Endothelial cell of umbilical vein (primary cell): ENCODE measurements at places on chromosomes 13 and 19. TPM values are rescaled to one million over a fixed set of nuclear protein-coding genes. Genes with fewer than 3 reads are reported as not detected.

DNA sequence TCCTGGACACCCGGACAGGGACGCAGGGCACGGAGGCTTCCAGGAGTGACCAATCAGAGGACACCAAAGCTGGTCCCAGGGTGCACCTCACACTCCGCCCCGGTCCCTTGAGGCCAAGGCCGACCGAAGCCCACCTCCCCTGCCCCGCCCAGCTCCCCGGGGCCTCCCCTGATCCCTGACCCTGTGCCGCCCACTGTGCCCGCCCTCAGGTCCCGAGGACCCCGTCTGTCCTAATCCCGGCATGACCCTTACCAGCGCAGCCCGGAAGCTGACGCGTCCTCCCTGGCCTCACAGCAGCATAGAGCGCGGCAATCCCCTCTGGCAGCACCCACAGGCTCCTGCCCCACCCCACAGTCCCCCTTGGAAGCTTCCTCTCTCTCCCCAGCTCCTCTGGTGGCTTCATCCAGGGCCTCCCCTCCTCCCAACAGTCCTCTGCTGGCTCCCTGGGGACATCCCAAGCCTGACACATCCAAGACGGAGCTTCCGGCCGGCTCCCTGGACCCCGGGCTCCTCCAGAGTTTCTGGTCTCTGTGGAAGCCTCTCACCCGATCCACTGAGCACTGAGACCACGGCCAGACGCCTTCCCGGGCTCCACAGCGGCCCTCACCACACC lies 7.4 kb upstream of the CDC34 start:
- DNase-seq, result no peak

DNA sequence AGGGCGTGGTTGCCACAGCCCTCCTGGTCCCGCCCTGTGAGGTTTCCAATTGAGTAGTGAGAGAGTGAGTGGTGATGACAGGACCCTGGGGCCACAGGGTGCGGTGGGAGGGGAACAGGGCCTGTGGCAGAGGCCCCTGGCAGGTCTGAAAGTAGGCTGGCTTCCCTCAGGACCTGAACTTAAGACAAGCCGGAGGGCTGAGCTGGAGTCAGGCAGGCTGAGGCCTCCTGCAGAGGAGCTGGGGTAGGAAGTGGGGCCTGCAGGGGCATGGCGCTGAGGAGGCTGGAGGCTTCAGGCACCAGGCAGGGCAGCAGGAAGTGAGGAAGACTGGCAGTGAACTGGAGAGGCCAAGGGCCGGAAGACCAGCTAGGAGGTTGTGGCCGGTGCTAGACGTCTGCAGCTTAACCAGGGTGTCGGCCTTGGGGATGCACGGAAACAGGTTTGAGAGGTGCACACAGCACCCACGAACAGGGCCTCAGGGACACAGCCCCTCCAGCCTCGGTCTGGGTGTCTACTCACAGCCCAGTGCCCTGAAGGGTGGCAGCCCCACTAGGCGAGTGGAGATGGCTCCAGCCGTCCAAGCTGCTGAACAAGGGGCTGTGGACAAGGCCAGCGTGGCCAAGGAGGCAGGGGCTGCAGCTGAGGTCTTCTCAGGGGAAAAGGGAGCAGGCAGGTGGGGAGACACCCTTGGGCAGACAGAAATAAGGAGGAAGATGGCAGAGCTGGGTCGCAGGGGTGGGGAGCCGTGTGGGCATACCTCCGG lies 17.8 kb downstream of the POP4 start:
- DNase-seq, result no peak

DNA sequence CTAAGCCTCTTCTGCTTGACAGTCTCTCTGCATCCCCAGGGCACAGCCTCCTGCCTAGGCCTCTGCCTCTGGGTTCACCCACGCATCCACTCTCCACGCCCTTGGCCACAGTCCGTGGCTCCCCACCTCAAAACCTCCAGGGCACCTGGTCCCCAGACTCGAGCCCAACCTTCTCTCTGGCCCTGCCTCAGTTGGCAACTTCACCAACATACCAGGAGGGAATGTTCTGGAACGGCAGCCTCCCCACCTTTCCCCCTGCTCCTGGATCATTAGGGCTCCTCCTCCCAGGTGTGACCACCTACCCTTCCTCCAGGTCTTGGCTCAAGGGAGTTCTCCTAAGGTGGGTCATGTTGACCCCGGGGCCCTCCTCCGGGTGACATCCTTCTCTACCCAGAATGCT lies 69.1 kb downstream of the SOX1 start:
- DNase-seq, result no peak

- no peak for DNase-seq
Observed at GRCh38 chr13:41997396-41997795, 36.5 kb upstream of the VWA8 start.

- DNase-seq, result no peak
Observed at GRCh38 chr13:46359714-46360113, 27.3 kb downstream of the RUBCNL start.

DNA sequence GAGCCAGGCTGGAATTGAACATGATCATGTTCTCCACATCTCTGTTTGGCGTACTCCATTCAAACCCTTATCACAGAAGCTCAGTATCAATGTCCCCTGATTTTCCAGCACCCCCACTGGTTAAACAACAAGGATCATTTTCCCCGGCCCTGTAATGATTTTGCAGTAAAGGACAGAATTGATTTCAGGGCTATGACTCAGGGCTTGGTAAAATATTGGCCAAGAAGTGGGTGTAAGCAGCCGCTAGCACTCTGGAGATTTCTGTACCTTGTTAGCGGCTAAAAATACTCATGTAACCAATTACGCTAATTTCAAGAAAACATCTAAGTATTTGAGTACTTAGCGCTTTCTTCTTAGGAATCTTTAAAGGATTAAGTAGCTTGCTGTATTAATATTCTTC lies 69.5 kb upstream of the FNDC3A start:
- DNase-seq, result no peak

DNA sequence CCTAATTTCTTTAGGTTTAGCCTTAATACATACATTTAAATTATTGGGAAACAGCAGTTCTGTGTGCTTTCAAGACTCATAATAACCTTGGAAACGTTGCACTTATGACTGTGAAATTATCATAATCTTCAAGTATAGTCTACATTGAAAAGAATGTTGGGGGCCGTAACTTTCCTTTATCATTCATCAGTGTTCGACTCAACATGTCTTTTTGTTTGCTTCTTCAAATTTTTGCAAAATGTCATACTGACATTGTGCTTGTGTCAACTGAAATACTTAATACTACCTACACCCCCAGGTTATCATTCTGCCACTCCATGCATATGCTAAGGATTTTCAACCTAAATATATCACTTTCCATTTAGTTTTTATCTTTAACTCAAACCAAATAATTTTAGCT lies 1562.9 kb downstream of the OLFM4 start:
- DNase-seq, result no peak

Gene TIMM13
- 148 and 160 TPM in 2 replicates for total RNA-seq

GRCh38 chr13:72180253-72180952 lies 313.4 kb upstream of the DACH1 start:
- no peak for DNase-seq

Gene ZNF433
- 0.42 and 1.8 TPM in 2 replicates for total RNA-seq

- DNase-seq, result no peak
Observed at GRCh38 chr19:8257052-8257443, 47.9 kb downstream of the CERS4 start.

GRCh38 chr13:113035213-113035800 lies 66.3 kb downstream of the MCF2L start:
- DNase-seq, result no peak

- DNase-seq, result no peak
Observed at GRCh38 chr13:100823448-100823847, 148.9 kb upstream of the TMTC4 start.

- no peak for DNase-seq
Observed at GRCh38 chr13:50268500-50268899, 253.3 kb downstream of the KCNRG start.

Gene MAST1
- total RNA-seq, result 0.13 and 0.69 TPM in 2 replicates

GRCh38 chr13:96898646-96899254 lies 95.5 kb downstream of the OXGR1 start:
- no peak for DNase-seq

- peak; percentile 57 for DNase-seq
Observed at GRCh38 chr19:42529248-42529764, 1.0 kb upstream of the CEACAM1 start.

- DNase-seq, result no peak
Observed at GRCh38 chr13:33730619-33731018, 87.3 kb upstream of the RFC3 start.

DNA sequence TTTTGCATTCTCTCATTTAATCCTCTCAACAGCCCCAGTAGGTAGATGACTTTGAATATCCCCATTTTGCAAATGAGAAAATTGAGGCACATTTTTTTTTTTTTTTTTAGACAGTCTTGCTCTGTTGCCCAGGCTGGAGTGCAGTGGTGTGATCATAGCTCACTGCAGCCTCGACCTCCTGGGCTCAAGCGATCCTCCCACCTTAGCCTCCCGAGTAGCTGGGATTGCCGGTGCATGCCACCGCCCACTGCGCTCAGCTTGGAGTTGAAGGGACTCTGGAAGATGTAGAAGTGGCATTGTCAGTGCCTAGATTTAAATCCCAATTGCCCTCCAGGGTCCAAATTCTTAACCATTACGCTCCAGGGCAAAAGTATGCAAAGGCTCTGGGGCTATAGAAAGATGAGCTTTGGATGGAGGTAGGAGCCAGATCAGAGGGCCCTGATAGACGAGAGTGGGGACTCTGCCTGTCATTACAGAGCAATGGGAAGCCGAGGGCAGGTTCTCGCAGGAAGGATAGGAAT lies 813 bp upstream of the MCOLN1 start:
- DNase-seq, result no peak

DNA sequence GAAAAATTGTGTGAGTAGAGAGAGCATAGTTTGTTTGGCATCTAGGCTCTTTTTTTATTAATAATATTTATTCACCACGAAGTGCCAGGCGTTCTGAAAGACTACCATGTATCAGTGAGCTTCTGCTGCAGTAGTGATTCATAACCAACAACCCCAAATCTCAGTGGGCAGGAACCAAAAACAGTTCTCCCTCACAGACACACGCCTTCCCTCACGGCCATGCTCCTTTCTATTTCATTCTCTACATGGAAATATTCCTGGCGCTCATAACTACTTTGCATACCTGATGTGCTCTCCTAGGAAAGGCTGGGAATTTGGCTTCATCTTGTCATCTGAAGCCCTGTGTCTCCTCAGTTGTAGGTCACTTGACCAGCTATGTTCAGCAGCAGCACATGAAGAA lies 26.6 kb upstream of the AMER2 start:
- no peak for DNase-seq

GRCh38 chr13:39682788-39683187 lies 27.3 kb downstream of the COG6 start:
- no peak for DNase-seq

DNA sequence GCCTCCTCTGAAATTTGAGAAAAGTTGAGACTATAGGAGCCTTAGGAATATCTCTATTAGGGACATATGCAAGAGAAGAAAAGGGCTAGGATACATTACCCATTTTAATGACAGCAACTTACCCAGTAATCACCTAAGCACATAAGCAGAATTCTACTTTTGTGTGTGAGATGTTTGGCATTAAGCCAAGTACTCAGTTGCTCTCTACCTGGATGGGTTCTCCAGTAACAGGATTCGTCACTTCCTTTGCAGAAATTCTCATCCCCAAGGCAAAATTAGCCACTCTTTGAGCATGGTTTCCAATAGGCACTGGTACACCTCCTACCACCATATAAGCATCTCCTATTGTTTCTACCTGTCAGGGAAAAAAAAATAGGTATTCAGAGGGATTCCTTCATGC lies 95.1 kb downstream of the C13orf42 start:
- no peak for DNase-seq

DNA sequence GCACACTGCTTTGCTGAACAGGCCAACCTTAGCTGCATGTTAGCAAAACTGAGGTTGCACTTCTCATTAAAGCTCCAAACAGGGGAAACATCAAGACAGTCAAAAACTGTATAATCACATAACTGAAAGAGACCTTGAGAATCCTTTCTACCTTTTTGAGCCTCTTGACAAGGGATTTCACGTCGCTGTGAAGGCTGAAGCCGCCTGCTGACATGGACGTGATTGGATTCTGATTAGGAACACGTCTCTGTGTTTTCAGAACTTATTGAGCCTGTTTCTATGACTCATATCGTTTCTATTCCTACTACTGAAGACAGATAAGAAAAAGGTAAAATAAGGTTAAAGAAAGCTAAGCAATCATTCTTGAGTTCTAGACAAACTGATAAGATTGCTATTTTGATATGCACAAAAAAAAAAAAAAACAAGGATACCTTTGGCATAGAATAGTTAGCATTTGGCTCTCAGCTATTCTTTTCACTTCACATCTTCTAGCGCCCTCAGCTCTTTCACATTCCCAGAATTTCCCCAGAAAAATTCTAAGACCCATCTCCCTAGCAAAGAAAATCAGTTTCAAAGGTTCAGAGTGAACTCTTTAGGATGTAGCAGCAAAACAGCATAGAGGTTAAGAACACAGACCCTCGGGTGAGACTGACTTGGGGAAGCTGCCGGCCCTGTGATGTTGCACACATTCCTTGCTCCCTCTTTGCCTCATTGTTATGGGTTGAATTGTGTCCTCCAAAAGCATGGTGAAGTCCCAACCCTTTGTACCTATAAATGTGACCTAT lies 81.6 kb downstream of the DOCK9 start:
- DNase-seq, result no peak

GRCh38 chr19:47104680-47105079 lies 8.9 kb downstream of the ZC3H4 start:
- DNase-seq, result no peak

- DNase-seq, result no peak
Observed at GRCh38 chr19:33661336-33661735, 39.6 kb downstream of the CHST8 start.

GRCh38 chr13:111415246-111415645 lies 94.8 kb downstream of the TEX29 start:
- DNase-seq, result no peak

Gene LILRA1
- not detected in 2 replicates for total RNA-seq

Gene GPX4
- total RNA-seq, result 445 and 469 TPM in 2 replicates

DNA sequence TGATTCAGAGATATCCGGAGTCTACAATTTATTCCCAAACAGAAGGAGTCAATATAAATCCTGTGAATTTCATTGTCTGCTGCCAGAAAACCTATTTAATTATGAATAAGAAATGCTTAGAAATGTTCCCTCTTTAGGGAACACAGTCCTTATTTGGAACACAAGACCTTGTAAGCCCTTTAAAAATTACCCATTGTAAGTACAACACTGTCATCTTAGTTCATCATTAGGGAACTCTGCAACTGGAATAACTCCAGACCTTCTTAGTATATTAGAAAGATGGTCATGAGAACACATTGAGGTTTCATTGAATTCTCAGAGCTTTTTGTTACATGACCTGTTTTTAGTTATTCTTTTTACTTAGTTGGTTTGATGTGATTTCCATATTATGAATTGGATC lies 548.5 kb upstream of the KLF12 start:
- no peak for DNase-seq
